ENCODE measurements at places on chromosomes 6 and 20. TPM values are rescaled to one million over a fixed set of nuclear protein-coding genes. Genes with fewer than 3 reads are reported as not detected.

GRCh38 chr6:129390900-129391299 lies 319.1 kb downstream of the ARHGAP18 start:
- H3K27me3 ChIP-seq = no peaks in the 10 kb centered on the region
- no peak for DNase-seq
- no peaks in the 10 kb centered on the region for H3K4me1 ChIP-seq
- no peaks in the 10 kb centered on the region for H3K36me3 ChIP-seq
- no peak overlapping the region for H3K27ac ChIP-seq

CDKN1A gene
- total RNA-seq = 178 TPM

TREML2 gene
- 0.12 TPM for total RNA-seq

DNA sequence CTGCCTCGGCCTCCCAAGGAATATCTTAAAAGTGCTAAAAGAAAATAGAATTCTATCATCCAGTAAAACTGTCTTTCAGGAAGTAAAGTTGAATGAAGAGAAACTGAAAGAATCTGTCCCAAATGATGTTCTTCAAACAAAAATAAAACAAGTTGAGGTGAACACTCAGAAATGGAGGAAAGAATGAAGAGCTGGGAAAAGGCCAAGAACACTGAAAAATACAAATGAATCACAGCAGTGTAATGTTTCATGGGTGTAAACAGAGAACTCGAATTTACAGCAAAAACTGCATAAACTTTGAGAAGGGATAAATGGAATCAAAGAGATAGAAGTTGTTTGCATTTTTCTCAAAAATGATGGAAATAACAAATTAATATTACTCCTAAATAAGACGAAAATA lies 317.3 kb downstream of the TAF4 start:
- no peak overlapping the region for H3K27ac ChIP-seq
- H3K4me3 ChIP-seq = no peak overlapping the region
- no peaks in the 10 kb centered on the region for H3K36me3 ChIP-seq

DNA sequence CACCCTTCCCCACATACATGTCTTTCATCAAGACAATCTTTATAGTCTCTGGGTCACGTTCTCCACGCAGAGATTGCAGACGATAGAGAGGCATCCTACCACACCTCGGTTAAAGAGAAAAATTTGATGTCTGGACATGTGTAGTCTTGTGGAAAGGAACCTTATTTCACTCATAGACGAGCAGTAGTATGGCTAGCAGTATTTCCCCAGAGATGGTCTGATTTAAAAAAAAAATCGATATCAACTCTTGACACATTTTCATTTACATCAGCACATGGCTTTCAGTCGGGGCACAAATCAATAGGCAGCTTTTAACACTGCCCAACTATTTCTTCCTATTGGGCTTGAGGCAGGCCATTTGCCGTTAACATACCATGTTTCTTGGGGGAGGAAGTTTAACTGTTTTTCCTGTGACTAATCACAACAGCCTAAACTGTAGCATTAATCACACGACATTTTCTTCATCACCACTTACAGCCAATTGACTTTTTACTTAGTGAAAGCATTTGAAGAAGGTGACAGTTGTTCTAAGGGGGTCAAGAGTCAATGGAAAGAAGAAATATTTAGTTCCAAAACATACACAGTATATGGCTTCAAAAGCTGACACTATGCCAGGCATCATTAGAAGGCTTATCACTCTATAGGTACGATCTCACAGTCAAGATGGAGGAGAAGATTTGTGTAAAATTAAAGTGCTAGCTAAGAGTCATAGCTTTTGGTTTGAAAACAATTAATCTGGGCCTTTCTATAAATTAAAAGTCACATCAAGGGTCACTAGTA lies 129.5 kb upstream of the HDAC2 start:
- H3K27me3 ChIP-seq = no peaks in the 10 kb centered on the region
- H3K4me1 ChIP-seq = no peaks in the 10 kb centered on the region
- no peak overlapping the region for H3K4me3 ChIP-seq
- no peaks in the 10 kb centered on the region for H3K36me3 ChIP-seq
- DNase-seq = no peak
- no peak overlapping the region for H3K27ac ChIP-seq

GRCh38 chr6:142162780-142163179 lies 15.7 kb downstream of the VTA1 start:
- H3K4me1 ChIP-seq = peaks cover 8% of the 10 kb centered on the region
- no peak overlapping the region for H3K27ac ChIP-seq
- no peaks in the 10 kb centered on the region for H3K27me3 ChIP-seq
- H3K36me3 ChIP-seq = no peaks in the 10 kb centered on the region
- no peak overlapping the region for H3K4me3 ChIP-seq

- no peak for DNase-seq
- H3K27me3 ChIP-seq = no peaks in the 10 kb centered on the region
- no peak overlapping the region for H3K4me3 ChIP-seq
- H3K27ac ChIP-seq = no peak overlapping the region
Observed at GRCh38 chr20:49292010-49292409, 14.2 kb upstream of the ZNFX1 start.

DNA sequence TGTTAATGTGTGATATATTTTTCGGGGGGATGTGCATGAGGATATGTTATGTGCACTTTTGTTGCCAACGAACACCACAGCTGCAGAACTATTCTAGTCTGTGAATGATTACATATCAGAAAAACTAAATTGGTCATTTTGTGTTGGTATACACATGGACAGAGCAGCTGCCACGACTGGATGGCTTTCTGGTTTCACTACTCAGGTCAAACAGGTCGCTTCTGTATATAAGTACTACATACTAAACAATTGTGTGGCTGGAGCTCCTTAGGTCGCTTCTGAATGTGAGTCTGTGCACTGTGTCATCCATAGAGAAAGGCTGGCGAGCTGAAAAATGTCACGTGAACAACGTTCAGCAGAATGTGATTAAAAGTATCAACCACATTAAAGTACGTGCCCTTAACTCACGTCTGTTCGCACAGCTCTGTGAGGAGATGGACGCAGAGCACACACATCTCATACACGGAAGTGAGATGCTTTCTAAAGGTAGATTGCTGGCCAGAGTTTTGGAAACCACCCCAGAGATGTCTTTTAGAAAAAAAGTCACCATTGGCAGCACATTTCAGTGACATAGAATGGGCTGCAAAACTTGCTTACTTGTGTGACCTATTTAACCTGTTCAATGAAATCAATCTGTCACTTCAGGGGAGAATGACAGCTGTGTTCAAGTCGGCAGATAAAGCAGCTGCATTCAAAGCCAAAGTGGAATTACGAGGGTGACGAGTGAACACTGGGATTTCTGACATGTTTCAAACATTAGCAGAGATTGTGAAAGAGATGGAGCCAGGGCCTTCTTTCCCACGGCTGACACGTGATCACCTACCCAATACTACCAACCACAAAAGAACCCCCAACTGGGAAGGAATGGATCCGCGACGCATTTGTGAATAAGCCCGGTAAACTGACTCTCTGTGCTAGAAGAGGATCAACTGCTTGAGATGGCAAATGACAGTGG lies 176.6 kb downstream of the PDE10A start:
- H3K36me3 ChIP-seq = no peaks in the 10 kb centered on the region
- no peaks in the 10 kb centered on the region for H3K27me3 ChIP-seq
- peaks cover 3% of the 10 kb centered on the region for H3K4me1 ChIP-seq
- peak; percentile 14 for DNase-seq
- H3K4me3 ChIP-seq = no peak overlapping the region

ZSCAN23 gene
- 3.3 TPM for total RNA-seq

FAM110A gene
- 3.0 TPM for total RNA-seq

KCNS1 gene
- 0.04 TPM for total RNA-seq

All from pancreas (tissue), 10 donors.